ENCODE measurements at places on chromosomes 5 and 9. TPM values are rescaled to one million over a fixed set of nuclear protein-coding genes. Genes with fewer than 3 reads are reported as not detected.

The FRRS1L gene
- total RNA-seq, result 0.10 TPM

The TNPO1 gene
- total RNA-seq, result 98.4 TPM

The SLC22A5 gene
- total RNA-seq, result 8.7 TPM

The PITX1 gene
- total RNA-seq, result 0.78 TPM

The PCDHB8 gene
- total RNA-seq, result 1.1 TPM

The MCIDAS gene
- not detected for total RNA-seq

The KYAT1 gene
- total RNA-seq, result 3.2 TPM

The SGCD gene
- total RNA-seq, result 3.5 TPM

The UGT3A1 gene
- not detected for total RNA-seq

The GSN gene
- total RNA-seq, result 739 TPM

The IFNA13 gene
- not detected for total RNA-seq

The BNIP1 gene
- 8.8 TPM for total RNA-seq

The ALG2 gene
- total RNA-seq, result 58.2 TPM

The DCTN3 gene
- total RNA-seq, result 71.7 TPM

The MRPL50 gene
- 9.4 TPM for total RNA-seq

The PCDHGA7 gene
- 9.9 TPM for total RNA-seq

The PCDHB14 gene
- 2.5 TPM for total RNA-seq

The PTAR1 gene
- total RNA-seq, result 26.1 TPM

The BTNL8 gene
- not detected for total RNA-seq

The MIGA2 gene
- total RNA-seq, result 23.4 TPM

The UNC5A gene
- total RNA-seq, result 0.44 TPM

The AMBP gene
- 0.78 TPM for total RNA-seq

The GNA14 gene
- 2.2 TPM for total RNA-seq

The PCDHA12 gene
- 0.34 TPM for total RNA-seq

The MCC gene
- 33.8 TPM for total RNA-seq

The TXNDC8 gene
- total RNA-seq, result not detected

The RNF14 gene
- 46.1 TPM for total RNA-seq

The MRPL36 gene
- total RNA-seq, result 34.3 TPM

The VAV2 gene
- 11.4 TPM for total RNA-seq

The CDH9 gene
- total RNA-seq, result not detected

The CMBL gene
- total RNA-seq, result 24.8 TPM

The PCDHAC1 gene
- not detected for total RNA-seq

The GDNF gene
- total RNA-seq, result not detected

The FABP6 gene
- total RNA-seq, result not detected

The ITGA2 gene
- total RNA-seq, result 5.2 TPM

The PIP5K1B gene
- not detected for total RNA-seq

The C1QTNF2 gene
- not detected for total RNA-seq
